Activated CD4-positive, CD25-positive, alpha-beta regulatory T cell treated with anti-CD3 and anti-CD28 coated beads, Interleukin-2, amount 50 U/mL, for 72 hours (primary cell): ENCODE measurements at places on chromosomes 6 and 20.

DNA sequence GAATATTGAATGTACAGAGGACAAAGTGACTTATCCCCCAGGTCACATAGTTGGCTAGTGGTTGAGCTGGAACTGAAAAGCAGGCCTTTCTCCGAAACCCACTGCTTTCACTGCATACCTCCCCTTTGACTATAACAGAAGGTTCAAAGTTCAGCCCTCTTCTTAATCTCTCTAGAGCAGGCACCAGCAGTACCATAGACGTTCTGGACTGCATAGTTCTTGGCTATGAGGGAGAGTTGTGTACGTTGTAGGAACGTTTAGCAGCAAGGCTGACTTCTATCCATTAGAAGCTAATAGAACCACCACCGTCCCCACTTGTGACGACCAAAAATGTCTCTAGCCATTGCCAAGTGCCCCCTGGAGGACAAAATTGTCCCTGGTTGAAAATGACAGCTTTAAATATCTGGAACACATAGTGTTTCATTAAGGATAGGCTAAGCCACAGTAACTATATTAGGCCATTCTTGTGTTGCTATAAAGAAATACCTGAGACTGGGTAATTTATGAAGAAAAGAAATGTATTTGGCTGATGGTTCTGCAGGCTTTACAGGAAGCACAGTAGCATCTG is 123.8 kb upstream of the MTHFD1L start:
- no peak for DNase-seq

DNA sequence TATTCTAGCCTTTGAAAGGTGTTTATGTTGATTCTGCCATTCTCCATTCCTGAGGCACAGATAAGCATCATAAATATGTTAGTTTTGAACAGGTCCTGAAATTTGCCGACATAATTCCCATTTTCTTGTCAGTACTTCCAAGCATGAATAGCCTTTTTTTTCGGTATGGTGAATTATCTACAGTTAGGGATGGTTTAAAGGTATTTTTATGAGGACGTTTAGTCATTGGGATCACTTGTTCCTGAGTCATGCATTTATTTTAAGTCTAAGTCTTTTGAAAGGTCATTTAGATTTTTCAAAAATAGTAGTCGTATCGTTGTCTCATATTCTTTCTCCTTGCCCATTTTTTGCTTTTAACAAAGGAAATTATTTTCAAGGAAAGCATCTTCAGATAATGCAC is 98.7 kb downstream of the PHACTR3 start:
- DNase-seq = no peak

GRCh38 chr6:111838749-111839484 is 34.3 kb downstream of the FYN start:
- no peak for DNase-seq

- DNase-seq = no peak
Measured at GRCh38 chr20:59666586-59666985, 62.2 kb downstream of the PHACTR3 start.

- no peak for DNase-seq
Measured at GRCh38 chr6:13766201-13766634, 48.1 kb downstream of the MCUR1 start.

DNA sequence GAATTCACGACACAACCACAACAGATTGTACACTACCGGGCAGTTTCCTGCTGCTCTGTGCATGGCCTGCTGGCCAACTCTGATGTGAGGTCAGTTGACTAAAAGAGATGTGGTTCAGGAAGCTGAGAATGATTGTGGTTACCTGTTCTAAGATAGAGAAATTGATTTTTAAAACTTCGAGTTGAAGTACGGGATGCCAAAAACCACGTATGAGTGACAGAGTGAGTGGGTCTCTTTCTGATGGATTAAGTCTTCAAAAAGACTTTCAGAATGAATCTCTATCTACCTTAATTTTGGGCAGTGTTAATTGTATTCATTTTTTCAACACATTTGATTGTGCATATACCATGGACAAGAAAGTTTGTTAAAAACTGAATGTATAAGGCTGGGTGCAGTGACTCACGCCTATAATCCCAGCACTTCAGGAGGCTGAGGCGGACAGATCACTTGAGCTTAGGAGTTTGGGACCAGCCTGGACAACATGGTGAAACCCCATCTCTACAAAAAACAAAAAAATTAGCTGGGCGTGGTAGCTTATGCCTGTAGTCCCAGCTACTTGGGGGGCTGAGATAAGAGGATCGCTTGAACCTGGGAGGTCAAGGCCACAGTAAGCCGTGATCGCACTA is 121.2 kb downstream of the SGK1 start:
- DNase-seq = no peak

GRCh38 chr6:84019141-84019841 is 14.3 kb upstream of the MRAP2 start:
- DNase-seq = no peak

DNA sequence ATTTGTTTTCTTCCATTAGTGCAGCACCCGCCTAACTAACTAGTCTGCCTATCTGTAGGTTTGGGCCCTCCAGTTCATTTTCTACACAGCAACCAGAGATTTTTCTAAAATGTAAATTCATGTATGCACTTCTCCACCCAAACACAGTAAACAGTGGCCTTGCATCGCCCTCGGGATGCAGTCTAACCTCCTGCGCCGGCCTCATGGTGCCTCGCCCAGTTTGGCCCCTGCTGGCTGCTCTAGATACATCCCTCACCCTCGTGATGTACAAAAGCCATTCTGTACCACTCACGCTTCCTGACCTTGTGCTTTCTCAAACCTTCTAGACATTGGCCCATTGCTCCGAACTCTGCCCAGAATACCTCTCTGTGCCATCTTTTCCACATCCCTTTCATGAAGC is 53.8 kb upstream of the VSTM2L start:
- DNase-seq = no peak

DNA sequence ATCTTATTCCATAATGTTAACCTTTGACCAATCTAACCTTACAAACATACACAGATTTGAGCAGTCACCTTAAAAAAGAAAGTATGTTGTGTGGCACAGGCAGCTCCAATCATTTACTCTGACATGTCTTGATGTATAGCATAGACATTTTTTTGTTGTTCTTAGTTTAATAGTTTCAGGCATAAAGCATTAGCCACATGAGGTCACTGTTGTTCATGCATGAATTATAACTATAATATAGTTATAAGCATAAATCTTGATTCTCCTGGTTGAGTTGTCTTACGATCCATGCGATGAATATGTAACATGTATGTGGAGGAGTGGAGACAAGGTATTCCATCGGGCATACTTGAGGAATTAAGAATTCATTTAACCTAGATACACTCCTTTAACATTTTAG is 26.1 kb upstream of the NKAIN2 start:
- DNase-seq = no peak

- no peak for DNase-seq
Measured at GRCh38 chr20:35199740-35200139, 26.8 kb upstream of the MMP24 start.

GRCh38 chr6:131519670-131520436 is 53.2 kb upstream of the ARG1 start:
- DNase-seq = no peak
